Stimulated activated CD8-positive, alpha-beta memory T cell treated with anti-CD3 and anti-CD28 coated beads, Interleukin-15, amount 100 ng/mL, for 4 hours (primary cell): ENCODE measurements at places on chromosomes 11 and 22.

DNA sequence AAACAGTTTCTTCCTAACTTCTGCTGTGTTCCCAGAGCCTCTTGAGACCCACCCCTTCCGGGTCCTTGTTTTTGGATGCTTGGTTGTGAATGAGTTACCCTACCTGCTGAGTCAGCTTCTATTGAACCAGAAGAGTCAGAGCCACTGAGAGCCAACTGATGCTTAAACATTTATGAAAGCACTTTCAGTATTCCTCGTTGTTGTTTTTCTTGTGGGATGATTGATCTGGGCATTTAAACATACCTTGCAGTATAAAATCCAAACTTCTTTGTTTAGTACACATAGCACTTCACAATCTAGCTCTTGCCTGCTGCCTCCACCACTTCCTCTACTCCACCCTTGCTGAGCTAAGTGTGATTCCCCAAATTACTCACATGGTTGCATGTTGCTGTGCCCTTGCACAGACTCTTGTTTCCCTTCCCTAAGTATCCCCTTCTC lies 5.5 kb downstream of the PRSS23 start:
- DNase-seq, result no peak

DNA sequence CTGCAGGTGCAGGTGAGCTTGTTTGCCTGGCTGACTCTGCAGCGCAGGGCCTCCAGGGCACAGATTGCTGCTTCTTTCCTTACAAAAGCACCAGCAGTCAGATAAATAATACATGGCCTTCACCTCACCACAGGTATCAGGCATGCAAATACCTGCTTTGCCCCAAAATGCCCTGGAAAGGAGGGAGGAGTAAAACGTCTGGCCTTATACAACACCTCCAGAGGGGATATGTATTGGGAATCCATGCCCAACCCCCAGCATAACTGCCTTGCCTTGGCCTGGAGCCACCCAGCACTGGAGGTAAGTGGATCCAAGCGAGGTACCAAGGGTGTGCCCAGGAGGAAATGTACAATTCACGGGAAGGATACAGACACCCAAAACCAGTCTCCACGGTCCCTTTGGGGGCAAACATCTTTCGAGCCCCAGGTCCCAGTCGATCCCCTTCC lies 860 bp downstream of the TMEM184B start:
- DNase-seq, result no peak

DNA sequence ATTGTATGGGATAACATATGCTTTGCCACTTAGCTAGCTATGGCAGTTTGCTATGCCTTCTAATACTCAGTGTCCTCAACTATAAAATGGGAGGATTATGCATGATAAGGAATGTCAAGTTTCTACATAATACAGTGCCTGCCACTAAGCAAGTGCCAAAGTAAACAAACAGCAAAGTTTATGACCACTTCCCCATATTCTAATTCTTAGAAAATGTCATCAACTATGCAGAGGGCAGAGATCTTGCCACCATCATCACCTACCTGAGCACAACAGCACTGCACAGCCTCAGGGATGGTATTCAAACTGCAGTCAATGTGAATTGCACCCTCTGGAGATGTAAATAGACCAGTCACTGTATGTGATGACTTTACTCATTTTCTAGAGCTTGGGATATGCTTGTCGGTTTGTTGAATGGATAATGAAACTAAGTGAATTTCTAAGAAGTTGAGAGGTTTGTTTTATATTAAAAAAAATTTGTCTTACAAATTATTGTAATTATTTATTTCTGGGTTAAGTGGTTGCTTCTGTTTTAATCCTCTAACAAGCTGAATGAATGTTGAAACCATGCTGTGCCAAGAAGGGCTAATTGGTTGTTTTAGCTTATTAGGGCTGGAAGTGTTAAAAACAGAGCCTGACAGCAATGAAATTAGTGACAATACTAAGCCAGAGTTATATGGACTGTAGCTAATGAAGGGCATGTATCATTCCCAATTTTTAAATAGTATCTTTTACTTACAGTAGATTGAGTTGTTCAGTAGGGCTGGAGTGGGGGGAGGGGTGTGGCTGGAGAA lies 398.4 kb downstream of the CNTN5 start:
- DNase-seq, result no peak

- no peak for DNase-seq
These were observed 139.5 kb upstream of the TTC12 start for GRCh38 chr11:113174882-113175281.

GRCh38 chr11:8531312-8531711 lies 62.7 kb downstream of the STK33 start:
- no peak for DNase-seq

DNA sequence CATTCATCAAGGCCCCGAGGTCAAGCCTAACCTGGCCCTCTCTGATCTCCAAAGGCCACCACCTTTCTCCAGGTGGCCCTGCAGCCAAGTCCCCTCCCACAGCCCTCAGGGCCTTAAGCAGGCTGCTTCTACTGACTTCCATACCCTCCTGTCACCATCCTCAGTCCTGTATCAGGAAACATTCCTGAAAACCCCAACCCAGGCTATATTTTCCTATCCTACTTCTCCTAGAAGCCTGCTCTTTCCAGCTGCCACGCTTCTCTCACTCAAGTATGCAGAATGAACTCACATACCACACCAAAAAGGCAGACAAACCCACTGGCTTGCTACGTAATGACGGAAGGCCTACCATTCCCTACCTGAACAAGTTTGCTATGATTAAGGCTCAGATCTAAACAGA lies 23.6 kb downstream of the MORC2 start:
- no peak for DNase-seq

GRCh38 chr11:71402878-71403277 lies 45.3 kb downstream of the DHCR7 start:
- no peak for DNase-seq

- DNase-seq, result no peak
These were observed 35.8 kb downstream of the RRAS2 start for GRCh38 chr11:14323118-14323676.

GRCh38 chr11:64409278-64409677 lies 50.3 kb downstream of the RPS6KA4 start:
- no peak for DNase-seq

- DNase-seq, result no peak
These were observed 10.8 kb downstream of the PARVA start for GRCh38 chr11:12388173-12388572.
